ENCODE measurements at places on chromosomes 16 and 17. TPM values are rescaled to one million over a fixed set of nuclear protein-coding genes. Genes with fewer than 3 reads are reported as not detected.
A peak's percentile ranks its signal among the peaks of the same experiment; 100 is the strongest.

Gene TBC1D3L
- 0.28 TPM for total RNA-seq

DNA sequence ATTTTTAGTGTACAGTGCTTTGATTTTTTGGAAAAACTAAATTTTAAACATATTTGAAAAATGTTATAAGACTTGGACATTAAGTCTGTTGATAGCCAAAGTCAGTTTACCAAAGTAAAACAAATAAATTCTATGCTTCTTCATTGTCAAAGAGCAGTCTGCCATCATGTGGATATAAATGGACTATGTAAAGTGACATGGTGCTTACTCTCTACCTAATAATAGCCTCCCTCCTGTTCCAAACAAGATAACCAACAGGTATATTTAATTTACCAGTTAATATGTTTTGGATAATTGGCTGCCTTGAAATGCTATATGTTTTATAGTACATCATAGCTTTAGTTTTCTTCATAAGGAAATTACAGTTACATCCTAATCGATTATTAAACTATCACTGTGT lies 15.9 kb downstream of the TAF15 start:
- no peak for DNase-seq

DNA sequence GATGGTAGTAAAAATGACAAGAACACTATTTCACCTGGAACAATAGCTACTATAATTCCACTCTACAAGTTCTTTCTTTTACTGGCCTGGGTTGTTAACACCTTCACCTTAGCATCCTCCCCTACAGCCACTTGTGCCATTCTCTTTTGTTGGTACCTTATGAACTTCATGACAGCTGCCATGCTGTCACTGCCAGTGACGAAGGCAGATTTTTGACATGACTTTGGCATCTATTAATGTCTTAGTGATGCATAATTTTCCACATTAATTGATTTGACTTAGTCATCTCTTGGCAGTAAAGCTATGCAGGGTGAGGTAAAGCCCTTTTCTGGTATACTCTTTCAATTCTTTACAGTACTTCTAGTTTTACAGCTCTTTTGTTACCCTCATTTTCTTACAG lies 207.9 kb downstream of the TANC2 start:
- DNase-seq = no peak

Gene OXLD1
- 9.9 TPM for total RNA-seq

DNA sequence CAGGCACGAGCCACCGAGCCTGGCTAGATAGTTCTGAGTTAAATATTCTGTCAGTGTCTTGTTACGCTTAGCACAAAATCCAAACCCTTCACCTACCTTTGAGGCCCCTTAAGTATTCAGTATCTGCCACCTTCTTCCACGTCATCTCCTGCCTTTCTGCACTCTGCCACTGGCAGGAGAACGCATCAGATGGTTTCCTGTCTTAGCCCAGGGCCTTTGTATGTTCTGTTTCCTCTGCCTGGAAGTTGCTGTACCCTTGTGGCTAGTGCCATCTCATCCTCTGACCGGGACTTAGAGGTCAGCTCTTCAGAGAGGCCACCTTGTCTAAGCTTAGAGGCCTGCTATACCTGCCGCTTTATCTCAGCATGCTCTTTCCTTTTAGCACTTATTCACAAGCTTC lies 67.5 kb upstream of the LGALS9 start:
- DNase-seq = no peak

- DNase-seq = no peak
Measured at GRCh38 chr16:66509576-66509975, 40.3 kb downstream of the TK2 start.

Gene KRT15
- 3.6 TPM for total RNA-seq

Gene OTOP3
- total RNA-seq = not detected

GRCh38 chr17:9472541-9472940 lies 103.1 kb downstream of the STX8 start:
- peak; percentile 55 for DNase-seq

- peak; percentile 60 for DNase-seq
Measured at GRCh38 chr16:46629331-46630219, 8.4 kb upstream of the SHCBP1 start.

DNA sequence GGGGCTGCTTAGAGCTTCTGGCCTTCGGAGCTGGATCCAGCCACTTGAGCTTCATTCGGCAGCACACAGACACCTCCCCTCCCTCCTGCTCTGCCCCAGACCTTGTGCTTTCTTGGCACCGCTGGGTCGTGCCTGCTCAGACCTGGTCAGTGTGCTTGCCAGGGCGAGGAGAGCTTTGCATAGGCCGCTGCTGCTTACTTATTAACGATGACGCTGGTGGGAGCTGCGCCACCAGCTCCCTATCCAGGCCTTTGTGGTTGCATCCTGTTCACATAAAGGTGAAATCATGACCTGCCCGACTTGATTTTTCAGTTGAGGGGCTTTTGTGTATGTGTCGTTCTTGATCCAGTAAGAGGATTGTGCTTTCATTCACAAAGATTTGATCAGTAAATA lies 101.1 kb downstream of the MSI2 start:
- no peak for DNase-seq

- DNase-seq = no peak
Measured at GRCh38 chr17:17472333-17472920, 4.4 kb upstream of the MED9 start.

DNA sequence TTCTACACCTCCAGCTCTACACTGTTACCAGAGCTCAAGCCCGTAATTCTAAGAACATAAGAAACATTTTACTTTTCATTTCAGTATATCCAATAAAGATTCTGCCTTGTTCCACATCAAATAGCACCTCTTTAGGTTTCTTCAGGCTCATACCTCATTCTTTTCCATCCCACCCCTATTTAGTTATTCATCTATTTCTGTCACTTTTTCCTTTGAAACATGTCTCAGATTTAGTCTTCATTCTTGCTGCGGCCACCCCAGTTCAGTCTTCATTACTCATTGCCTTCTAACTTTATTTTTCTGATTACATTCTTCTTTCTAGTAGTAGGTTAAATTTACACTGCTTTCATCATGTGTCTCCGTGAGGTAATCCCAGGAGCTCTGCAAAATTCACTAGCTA lies 33.5 kb downstream of the PPM1E start:
- DNase-seq = no peak

GRCh38 chr16:87854907-87855683 lies 14.2 kb downstream of the SLC7A5 start:
- DNase-seq = no peak

GRCh38 chr17:56359518-56359917 lies 206.2 kb downstream of the ANKFN1 start:
- no peak for DNase-seq

- peak; percentile 54 for DNase-seq
Measured at GRCh38 chr16:12141073-12141951, 164.8 kb downstream of the SNX29 start.

GRCh38 chr17:53818929-53819328 lies 3.8 kb upstream of the KIF2B start:
- DNase-seq = no peak

DNA sequence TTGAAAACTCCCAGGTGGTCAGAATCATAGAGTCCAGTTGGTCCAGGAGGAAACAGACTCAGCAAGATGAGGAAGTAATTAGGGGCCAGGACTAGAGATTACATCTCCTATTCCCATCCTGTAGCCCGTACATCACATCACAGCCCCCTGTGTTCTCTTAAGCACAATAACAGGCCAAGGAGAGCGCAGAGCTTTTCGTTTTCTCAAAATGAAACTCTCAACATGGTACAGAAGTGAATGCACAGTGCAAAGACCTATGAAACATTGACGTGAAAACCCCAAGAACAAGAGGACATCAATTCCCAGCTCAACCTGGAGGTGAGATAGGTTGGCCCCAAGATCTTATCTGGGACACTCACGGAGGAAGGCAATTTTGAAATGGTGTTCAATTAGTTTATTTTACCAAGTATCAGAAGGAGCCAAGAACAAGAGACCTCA lies 9.0 kb downstream of the PIK3R5 start:
- DNase-seq = no peak

Gene SLC16A6
- total RNA-seq = 0.54 TPM

DNA sequence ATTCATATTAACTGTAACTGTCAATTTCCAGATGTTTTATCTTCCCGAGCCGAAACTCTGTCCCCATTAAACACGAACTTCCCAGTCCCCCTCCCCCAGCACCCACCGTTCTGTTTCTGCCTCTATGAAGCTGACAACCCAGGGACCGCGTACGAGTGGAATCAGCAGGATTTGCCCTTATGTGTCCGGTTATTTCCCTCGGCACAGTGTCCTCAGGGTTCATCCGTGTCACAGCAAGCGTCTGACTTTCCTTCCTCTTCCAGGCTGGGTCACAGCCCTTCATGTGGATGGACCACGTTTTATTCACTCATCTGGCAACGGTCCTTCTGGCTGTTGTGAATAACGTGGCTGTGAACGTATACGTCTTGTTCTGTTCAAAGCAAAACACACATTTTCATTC lies 31.3 kb downstream of the METRNL start:
- DNase-seq = peak; percentile 46

DNA sequence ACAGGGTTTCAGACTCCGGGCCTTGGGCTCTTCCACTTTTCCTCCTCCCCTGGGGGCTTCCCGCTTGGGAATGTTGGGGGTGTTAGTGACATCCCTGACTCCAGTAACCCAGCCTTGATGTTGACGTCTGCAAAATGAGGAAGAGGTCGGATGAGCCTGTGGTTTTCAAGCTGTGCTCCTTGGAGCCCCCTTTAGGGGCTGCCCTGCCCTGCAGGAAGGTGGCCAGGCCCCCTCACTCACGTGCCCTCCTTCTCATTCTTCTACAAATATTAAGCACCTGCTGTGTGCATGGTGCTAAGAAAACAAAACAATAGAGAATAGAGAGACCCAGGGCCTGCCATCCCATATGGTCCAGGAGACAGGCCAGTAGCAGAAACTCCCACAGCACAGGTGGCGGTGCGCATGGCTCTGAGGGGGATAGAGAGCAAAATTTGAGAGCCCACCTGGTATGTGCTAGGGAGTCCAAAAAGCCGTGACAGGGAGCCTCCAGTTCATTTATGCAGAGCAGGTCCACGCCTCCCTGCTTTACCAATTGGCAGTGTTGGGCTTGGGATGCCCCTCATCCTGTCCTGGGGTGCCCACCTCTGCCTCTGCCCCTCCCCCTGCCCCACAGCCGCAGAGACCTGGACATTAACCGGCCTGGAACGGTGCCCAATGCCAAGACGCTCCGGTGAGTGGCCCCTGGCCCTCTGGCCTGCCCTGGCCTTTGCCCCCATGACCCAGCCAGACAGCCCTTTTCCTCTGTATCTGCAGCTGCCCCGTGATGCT lies 7.4 kb downstream of the NDRG4 start:
- no peak for DNase-seq

DNA sequence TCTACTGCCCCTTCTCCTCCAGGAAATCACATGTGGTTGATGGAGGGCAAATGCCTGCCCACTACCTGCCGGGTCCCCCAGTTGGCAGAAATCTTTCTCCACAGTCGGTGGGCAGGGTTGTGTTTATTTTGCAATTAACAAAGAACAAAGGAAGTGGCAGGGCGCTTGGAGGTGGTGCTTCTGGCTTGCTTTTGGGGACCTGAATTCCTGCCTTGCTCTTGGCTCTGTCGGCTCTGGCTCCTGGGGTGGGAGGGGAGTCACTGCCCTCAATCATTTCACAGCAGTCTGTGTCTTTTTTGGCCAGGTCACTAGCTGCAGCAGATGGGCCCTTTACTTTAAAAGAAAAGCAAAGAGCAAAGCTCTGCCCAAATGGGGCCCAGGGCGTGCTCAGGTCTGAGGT lies 69.2 kb downstream of the C16orf78 start:
- DNase-seq = no peak

- DNase-seq = no peak
Measured at GRCh38 chr17:68334393-68334792, 43.1 kb downstream of the ARSG start.

DNA sequence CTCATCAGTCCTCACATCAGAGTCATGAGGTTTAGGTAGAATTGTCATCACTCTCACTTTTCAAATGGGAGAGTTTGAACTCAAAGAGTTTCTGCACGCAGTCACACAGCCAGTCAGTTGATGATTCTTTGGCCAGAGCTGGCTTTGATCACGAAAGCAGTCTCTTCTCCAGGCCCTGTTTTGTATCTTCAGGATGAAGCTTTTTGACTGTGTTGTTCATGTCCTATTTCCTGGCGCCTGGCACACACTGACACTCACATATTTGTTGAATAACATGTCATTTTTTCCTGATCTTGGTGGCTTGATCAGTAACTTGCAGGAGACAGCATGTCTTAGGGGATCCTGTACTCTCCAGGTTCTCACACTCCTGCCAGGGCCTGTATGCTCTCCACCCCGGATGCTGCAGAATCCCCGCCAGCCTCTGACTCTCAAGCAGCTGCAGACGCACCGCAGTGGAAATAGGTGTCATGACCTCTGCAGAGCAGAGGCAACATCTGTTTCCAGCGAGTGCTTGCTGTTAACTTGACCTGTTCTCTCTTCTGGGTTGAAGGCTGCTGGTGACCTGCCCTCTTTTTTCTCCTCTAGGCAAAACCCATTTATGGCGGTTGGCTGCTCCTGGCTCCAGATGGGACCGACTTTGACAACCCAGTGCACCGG lies 33.0 kb downstream of the MPRIP start:
- DNase-seq = peak; percentile 85

- no peak for DNase-seq
Measured at GRCh38 chr16:6616746-6617145, 715.9 kb upstream of the RBFOX1 start.

Gene CES1
- total RNA-seq = not detected
